WTC11 (cell line): ENCODE measurements at places on chromosomes 12 and 14. TPM values are rescaled to one million over a fixed set of nuclear protein-coding genes. Genes with fewer than 3 reads are reported as not detected.

- peak; percentile 73 for DNase-seq
Measured at GRCh38 chr14:99035712-99036610, 236.0 kb downstream of the BCL11B start.

- DNase-seq = no peak
Measured at GRCh38 chr14:95380350-95381042, 60.8 kb upstream of the CLMN start.

- DNase-seq = no peak
Measured at GRCh38 chr14:68020999-68021663, 201.6 kb downstream of the RAD51B start.

- DNase-seq = peak; percentile 32
Measured at GRCh38 chr14:93648440-93649168, 139.7 kb downstream of the PRIMA1 start.

DNA sequence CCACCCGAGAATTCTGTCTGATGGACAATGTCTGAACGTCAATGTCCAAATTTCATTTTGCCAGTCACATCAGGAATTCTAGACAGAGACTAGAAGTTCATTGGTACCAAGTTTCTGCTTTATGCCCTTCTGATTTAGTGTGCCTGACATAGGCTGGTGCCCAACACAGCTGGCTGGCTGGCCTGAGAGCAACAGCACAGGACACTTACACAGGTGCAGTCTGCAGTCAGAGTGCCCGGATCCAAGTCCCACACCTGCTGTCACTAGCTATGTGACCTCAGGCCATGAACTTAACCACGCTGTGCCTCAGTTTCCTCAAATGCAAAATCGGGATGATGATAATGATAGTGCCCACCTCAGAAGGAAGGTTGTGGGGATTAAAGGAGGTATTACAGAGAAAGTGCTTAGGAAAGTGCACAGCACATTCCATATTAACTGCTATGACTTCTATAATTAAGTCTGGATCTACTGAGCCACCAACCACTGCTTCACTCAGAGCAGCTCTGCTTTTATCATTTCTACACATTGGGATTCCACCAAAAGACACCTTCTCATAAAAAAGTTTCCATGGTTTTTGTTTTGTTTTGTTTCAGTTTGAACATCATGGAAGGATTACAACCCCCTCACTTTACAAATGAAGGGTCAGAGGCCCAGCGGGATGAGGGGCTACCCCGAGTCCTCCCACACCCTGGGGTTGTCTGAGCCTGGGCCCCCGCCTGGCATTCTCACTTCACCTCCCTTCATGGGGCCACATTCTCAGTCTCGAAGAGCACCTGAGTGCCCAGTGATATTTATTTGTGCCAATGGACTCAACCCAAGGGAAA is 168.8 kb upstream of the BCL2L14 start:
- no peak for DNase-seq

GRCh38 chr12:100566887-100567637 is 6.4 kb upstream of the GAS2L3 start:
- no peak for DNase-seq

DNA sequence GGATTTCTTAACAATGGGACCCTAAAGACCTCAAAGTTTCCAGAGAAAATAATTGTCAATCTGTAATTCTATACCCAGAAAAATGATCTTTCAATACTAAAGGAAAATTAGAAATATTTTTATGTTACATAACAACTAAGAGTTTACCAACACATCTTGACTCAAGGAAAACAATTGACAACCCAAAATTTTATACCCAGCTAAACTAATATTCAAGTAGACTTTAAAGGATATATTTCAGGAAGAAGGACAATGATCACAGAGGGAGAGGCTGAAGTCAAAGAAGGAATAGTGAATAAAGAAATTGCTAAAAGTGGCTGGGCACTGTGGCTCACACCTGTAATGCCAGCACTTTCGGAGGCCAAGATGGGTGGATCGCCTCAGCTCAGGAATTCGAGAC is 12.6 kb upstream of the PLD4 start:
- no peak for DNase-seq

Gene MMP17
- total RNA-seq = 58.8 to 67.1 TPM (median 62.1 TPM) in 3 replicates

Gene KCNC2
- not detected in 3 replicates for total RNA-seq

Gene OR10AD1
- not detected in 3 replicates for total RNA-seq

Gene KCNJ8
- 1.1 to 1.9 TPM (median 1.4 TPM) in 3 replicates for total RNA-seq
